ENCODE measurements at places on chromosomes 7 and 10.

DNA sequence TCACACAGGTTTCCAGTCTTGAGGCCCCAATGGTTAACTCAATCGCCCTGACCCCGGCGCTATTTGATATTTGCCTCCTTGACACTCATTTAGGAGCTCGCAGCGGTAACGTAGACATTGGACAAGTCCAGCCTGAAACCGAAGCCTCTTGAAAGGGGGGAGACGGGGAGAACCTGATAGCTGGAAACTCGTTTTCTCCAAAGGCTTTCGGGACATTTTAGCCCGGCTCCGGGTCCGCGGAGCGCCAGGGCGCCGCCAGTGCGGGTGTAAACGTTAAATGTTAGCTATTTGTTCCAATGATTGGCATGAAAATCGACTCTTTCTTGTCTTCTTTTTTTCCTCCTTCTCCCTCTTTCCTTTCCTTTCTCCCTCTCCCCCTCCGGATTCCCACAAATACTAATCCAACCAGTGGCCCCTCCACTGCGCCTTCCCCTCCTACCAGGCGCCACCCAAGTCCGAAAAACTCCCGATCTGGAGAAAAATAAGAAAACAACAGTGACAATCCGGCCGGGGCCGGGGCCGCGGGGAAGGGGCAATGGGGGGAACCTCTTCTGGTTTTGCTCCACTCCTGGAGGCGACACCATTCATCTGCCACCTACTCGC lies 17.2 kb upstream of the GATA3 start:
- no peak for DNase-seq
- H3K27ac ChIP-seq: no peak overlapping the region
- H3K4me3 ChIP-seq: no peak overlapping the region
- no peaks in the 10 kb centered on the region for H3K27me3 ChIP-seq
- H3K4me1 ChIP-seq: no peaks in the 10 kb centered on the region

- H3K27ac ChIP-seq: no peak overlapping the region
- H3K36me3 ChIP-seq: no peaks in the 10 kb centered on the region
- peak overlapping the region; percentile 13 for H3K4me3 ChIP-seq
- H3K4me1 ChIP-seq: no peaks in the 10 kb centered on the region
These were observed 2.0 kb upstream of the HMX3 start for GRCh38 chr10:123133541-123134342.

- DNase-seq: no peak
- no peak overlapping the region for H3K27ac ChIP-seq
These were observed 36.8 kb upstream of the SPAM1 start for GRCh38 chr7:123888192-123888591.

DNA sequence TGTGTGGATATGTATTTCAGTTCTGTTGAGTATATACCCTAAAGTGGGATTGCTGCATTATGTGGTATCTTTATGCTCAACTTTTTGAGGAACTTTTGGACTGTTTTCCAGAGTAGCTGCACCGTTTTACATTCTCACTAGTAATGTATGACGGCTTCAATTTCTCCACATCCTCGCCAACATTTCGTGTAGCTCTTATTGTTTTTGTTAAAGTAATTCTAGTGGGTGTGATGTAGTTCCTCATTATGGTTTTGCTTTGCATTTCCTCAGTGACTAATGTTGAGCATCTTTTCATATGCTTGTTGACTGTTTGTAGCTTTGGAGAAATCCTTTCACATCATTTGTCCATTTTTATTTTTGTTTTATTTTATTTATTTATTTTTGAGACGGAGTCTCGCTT lies 4.5 kb downstream of the STMP1 start:
- 0 out of 2 replicates have a peak, but pooled peaks cover 2% of the 10 kb centered on the region for H3K4me1 ChIP-seq
- no peak overlapping the region for H3K4me3 ChIP-seq
- no peaks in the 10 kb centered on the region for H3K27me3 ChIP-seq
- H3K36me3 ChIP-seq: no peaks in the 10 kb centered on the region

DNA sequence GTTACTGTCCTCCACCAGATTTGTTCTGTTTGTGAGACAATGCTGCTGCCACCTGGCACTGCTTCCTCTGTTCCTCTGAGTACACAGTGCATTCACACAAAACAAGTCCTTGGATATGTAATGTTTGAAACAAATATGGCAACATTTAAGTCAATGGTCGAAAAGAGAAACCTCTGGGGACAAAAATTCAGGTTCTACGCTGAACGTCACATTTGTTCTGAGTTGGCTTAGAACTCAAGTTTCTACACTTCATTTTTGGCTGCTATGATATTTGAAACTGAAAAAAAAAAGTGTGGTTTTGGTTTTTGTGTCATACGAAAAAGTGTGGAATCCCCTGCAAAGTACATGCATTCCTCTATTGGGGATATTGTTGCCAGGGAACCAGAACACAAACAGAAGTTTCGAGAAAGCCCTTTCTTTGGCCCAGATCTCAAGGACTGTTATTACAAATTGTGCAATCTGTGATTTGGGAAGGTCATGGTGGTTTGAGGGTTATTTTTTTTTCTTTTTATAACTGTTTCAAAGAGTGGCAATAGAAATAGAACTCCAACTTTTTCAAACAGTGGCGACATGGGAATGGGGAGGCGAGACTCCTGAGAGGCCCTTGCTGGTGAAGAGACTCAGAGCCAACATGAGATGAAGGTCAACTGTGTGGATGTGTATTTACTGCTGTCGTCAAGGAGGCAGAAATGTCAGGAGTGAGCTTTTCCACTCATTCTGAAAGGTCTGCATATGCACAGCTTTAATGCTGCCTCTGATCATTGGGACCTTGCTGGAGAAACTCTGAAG lies 127.5 kb downstream of the CUBN start:
- peak overlapping the region; percentile 98 for H3K27ac ChIP-seq
- peaks cover 20% of the 10 kb centered on the region for H3K4me1 ChIP-seq
- H3K4me3 ChIP-seq: peak overlapping the region; percentile 16
